ENCODE measurements at places on chromosomes 7 and 10.

DNA sequence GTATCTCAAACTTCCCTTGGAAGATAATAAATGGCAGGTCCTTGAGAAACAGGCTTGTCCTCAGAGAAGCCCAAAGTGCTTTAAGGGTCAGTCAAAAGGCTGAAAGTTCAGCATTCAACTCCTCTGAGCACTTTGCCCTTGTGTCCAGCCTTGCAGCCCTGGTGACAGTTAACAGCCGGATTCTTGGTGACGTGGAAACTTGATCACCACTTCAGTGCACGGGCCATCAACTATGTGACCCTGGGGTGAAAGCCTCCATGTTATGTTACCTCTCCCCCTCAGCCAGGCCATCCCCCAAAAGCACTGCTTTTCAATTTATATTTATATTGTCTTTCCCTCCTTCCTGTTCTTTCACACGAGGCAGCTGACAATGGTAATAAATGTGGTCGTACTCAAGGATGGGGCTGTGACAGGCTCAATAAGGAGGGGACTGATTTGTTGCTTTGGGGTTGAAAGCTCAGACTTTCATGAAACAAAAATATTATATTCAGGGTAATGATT lies 164.0 kb upstream of the NRP1 start:
- DNase-seq, result no peak

DNA sequence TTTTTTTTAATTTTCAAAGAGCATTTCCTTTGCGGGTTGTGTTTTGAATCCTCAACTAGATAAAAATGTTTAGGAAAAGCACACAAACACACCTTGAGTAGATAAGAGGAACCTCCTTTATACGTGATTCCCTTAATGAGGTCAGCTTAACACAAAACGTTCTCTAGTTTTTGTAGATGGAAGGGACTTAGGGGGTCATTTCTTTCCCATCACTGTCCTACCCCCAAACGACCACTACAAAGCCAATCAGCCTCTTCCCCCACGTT lies 1.2 kb downstream of the SUV39H2 start:
- no peak for DNase-seq

- no peak for DNase-seq
Observed at GRCh38 chr7:17150018-17150417, 148.4 kb upstream of the AHR start.

GRCh38 chr10:99973190-99973589 lies 36.6 kb downstream of the DNMBP start:
- no peak for DNase-seq

DNA sequence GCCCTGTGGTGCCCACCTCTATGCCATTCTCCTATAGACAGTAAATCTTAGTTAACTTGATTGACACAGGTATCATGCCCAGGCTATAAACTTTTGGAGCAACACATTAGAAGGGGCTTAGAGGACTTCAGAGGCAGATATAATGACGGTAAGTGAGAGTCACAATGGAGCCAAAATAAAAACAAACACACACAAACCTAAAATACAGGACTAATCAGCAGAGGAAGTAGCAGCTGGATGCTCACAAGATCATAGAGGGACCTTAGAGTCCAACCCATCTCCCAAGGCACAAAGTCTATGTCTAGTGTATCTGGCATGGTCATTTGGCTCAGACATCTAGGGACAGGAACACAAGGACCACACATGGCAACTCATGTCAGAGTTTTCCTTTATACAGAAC lies 12.3 kb downstream of the SLC13A4 start:
- no peak for DNase-seq

DNA sequence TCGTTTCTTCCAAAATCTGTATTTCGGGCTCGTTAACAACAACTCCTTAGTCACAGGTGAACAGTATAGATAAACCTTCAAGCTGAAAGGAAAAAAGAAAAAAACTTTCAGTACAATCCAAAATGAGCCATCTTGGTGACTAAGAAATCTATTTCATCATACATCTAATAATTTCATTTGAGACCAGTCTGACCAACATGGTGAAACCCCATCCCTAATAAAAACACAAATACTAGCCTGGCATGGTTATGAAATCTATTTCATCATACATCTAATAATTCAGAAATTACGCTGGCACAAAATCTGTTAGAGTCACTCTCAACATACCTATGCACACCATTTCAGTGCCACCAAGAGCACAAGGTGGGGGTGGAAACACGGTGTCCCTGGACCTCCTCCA lies 8.8 kb downstream of the DCLRE1C start:
- DNase-seq, result no peak

DNA sequence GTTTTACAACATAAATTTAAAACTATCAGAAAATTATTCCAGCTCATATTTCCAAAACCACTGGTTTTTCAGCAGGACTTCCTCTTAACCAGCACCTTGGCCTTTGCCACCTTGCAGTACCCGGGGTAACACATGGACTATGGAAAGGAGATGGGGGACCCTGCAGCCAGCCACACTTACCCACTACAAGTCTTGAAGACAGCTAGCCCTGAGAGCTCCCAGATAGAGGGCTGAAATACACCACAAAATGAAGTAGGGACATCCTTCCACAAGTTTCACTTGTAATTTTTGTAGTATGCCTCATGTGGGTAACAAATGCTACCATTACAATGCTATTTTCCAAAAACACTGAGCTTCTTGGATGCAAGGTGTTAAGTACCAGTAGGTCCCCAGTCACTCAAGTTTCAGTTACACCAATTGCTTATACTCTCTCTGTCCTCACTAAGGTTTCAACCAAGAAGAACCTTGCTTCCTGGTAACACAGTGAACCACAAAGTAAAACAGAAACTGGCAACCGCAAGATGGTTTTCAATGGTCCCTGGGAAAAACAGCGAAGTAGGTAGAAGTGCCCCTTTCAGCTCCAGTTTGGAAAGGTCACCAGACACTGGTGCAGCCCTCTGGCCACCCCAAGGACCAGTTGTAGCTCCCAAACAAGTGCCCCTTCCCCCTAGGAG lies 110.9 kb downstream of the SGMS1 start:
- no peak for DNase-seq

GRCh38 chr7:138237995-138238394 lies 161.7 kb downstream of the AKR1D1 start:
- DNase-seq, result no peak

- no peak for DNase-seq
Observed at GRCh38 chr10:123146013-123146893, 1.7 kb upstream of the HMX2 start.

GRCh38 chr7:107837145-107837512 lies 34.1 kb upstream of the SLC26A3 start:
- no peak for DNase-seq

DNA sequence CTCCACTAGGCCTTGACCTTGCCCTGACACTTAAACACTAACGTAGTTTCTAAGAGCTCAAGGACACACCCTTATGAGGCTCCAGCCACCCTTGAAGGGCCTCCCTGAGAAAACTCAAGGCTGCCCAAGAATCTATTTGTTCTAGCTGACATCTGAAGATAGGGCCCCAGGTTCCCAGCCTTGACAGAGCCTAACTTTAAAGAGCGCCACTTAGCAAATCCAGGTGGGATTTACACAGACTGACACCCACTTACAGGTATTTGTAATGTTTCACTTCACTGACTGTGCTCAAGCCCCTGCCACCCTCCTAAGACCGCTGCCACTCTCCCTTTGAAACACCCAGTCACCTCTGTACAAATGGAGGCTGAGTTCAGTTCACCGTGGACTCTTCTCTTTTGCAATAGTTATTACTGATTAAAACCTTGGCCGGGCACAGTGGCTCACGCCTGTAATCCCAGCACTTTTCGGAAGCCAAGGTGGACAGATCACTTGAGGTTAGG lies 90.4 kb downstream of the SVOPL start:
- no peak for DNase-seq

DNA sequence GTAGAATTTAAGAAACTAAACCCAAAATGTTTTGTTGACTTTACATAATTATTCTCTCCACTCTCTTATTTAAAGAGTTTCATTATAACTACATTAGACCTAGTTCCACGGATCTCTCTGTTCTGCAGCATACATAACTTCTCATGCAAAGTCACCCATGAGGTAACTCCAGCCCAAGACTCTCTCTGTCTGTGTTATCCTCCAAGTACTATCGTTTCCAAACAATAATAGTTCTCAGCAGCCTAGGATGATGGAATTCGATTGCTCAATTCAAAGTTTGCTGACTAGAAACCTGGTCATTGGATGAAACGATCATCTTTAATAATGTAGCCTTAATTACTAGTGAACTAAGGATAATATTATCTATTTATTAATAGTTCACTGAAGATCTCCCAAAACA lies 203.1 kb upstream of the PTN start:
- no peak for DNase-seq

GRCh38 chr7:56447864-56448693 lies 331.9 kb upstream of the NUPR2 start:
- no peak for DNase-seq

GRCh38 chr10:108521827-108522492 lies 1357.5 kb upstream of the SORCS1 start:
- DNase-seq, result no peak

- no peak for DNase-seq
Observed at GRCh38 chr7:157497367-157497743, 160.6 kb downstream of the DNAJB6 start.

DNA sequence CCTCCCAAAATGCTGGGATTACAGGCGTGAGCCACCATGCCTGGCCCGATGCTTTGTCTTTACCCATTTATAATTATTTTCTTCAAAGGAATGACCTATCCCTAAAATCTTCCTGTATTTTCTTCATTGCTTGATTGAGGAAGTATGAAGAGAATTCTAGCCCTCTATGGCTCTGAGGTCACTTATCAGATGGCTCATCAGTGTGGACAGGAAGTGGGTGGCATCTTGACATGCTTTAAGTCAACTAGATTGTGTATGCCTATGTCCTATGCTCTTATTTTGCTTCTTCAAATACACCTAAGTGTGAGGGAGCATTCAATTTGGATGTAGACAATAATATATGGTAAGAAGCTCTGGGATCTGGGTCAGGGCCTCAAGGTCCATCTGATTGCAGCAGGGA lies 1020.5 kb downstream of the LRMDA start:
- no peak for DNase-seq

DNA sequence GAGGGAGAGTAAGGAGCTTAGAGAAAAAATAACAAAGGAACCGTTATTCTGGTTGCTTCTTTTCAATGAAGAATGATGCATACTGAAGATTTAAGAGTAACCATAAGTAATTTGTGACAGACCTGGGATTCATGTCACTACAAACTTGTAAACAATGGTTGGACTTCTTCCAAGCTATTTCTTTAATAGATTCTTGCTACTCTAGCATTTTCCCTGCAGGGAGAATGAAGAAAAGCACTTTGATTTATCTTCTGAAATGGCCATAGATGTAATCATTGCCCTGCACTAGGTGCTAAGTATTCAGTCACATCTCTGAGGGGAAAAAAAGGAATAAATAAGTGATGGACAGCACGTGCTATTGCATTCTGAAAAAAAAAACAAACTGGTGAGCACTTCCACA lies 606.6 kb upstream of the LRRN3 start:
- DNase-seq, result no peak

DNA sequence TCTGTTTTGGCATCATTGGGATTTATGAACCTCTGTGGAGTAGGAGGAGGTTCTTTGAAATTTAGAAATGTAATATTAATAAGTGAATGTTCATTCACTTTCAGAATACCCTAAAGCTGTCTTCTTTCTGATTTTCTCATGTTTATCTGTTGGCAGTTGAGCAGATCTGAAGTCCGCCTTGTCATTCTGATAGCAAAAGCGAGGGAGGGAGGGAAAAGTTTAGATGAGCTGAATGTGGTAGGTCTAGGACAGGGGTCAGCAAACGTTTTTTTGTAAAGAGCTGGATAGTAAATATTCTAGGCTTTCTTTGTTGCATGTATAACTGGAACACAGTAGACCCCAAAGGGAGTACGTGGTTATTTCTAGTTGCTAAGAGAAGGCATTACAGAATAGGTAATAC lies 94.4 kb upstream of the GATA3 start:
- DNase-seq, result no peak

DNA sequence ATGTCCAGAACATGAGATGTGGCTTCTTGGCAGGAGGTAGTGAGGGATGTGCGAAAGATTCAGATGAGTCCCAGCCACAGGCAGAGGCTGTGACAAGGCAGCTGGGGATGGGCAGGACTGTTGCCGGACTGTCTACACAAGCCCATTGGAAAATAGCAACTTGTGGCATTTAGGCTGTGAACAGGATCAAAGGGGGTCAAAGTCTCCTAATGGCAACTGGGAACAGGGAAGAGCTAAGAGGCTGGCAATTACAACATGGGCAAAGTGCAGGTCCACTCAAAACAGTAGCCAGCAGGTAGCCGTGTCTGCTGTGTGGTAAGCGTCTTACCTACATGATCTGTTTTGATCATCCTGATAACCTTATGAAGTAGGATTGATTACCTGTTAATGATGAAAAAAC lies 254.2 kb upstream of the ZNF32 start:
- DNase-seq, result no peak

- DNase-seq, result no peak
Observed at GRCh38 chr10:97596101-97597082, 6.9 kb downstream of the C10orf62 start.

- DNase-seq, result no peak
Observed at GRCh38 chr7:135843214-135843613, 94.6 kb upstream of the FAM180A start.

- DNase-seq, result no peak
Observed at GRCh38 chr7:128887169-128888038, 23.1 kb downstream of the KCP start.

DNA sequence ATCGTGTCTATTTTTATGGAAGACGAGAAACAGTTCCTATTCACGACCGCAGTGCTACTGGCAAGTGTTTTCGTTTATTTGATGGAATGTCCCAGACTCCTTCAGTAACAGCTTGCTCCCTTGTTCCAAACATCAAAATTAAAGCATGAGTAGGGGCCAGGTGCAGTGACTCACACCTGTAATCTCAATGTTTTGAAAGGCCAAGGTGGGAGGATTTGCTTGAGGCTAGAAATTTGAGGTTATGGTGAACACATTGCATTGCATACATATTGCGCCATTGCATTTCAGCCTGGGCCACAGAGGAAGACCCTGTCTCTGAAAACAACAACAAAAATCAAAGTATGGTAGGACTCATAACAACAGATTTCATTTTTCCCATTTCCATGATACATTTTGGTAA lies 22.8 kb downstream of the PTTG1IP2 start:
- no peak for DNase-seq

DNA sequence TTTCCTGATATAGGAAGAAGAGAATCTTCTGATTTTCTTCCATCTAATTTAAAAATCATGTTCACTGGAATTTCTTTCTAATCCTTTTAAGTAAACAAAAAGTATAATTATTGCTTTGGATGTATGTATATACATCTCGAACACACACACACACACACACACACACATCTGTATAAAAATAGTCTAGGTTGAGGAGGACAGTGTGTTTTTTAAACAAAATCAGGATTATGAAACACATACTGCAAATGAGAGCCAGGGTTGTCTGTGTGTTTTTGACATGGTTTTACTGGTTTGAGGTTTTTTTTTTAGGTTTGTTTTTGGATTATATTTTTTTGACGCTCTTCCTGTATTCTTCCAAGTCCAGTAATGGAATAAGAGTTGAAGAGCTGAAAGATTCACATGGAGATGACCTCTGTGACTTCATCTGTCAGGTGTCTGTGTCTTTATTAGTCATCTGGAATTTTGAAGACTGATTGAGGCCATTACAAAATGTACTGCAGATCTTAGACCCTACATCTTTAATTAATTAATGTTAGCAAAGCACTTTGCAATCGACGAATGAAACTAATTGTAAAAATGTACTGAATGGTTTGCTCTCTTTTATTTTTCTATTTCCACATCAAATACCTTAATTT lies 237.1 kb downstream of the SUGCT start:
- DNase-seq, result no peak
